ENCODE measurements at places on chromosomes 3 and 15.

DNA sequence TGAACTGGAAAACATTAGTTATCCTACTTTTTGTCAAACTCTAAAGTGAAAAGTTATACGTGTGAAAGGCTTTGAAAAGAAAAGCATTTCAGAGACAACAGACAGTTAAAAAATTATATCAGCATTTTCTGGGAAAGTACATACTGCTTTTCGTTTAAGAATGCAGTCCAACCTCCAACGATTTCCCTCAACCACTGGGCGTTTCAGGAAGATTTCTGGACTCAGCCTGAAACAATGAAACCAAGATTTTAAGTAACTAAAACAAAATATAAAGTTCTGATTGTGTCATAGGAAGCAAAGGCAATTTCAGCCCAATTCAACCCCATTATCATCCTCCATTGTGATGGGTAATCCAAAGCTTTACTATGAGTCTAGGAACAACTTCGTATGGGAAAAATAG lies 110.7 kb downstream of the PLD1 start:
- H3K36me3 ChIP-seq: no peaks in the 10 kb centered on the region
- no peak for DNase-seq
- H3K27ac ChIP-seq: no peak overlapping the region
- H3K4me1 ChIP-seq: no peaks in the 10 kb centered on the region
- H3K27me3 ChIP-seq: peaks cover 22% of the 10 kb centered on the region

- H3K27ac ChIP-seq: no peak overlapping the region
- no peak overlapping the region for H3K4me3 ChIP-seq
- peaks cover 8% of the 10 kb centered on the region for H3K36me3 ChIP-seq
- H3K27me3 ChIP-seq: no peaks in the 10 kb centered on the region
- peaks cover under 1% of the 10 kb centered on the region for H3K4me1 ChIP-seq
These were observed 262.8 kb downstream of the SLCO3A1 start for GRCh38 chr15:92116330-92116729.

DNA sequence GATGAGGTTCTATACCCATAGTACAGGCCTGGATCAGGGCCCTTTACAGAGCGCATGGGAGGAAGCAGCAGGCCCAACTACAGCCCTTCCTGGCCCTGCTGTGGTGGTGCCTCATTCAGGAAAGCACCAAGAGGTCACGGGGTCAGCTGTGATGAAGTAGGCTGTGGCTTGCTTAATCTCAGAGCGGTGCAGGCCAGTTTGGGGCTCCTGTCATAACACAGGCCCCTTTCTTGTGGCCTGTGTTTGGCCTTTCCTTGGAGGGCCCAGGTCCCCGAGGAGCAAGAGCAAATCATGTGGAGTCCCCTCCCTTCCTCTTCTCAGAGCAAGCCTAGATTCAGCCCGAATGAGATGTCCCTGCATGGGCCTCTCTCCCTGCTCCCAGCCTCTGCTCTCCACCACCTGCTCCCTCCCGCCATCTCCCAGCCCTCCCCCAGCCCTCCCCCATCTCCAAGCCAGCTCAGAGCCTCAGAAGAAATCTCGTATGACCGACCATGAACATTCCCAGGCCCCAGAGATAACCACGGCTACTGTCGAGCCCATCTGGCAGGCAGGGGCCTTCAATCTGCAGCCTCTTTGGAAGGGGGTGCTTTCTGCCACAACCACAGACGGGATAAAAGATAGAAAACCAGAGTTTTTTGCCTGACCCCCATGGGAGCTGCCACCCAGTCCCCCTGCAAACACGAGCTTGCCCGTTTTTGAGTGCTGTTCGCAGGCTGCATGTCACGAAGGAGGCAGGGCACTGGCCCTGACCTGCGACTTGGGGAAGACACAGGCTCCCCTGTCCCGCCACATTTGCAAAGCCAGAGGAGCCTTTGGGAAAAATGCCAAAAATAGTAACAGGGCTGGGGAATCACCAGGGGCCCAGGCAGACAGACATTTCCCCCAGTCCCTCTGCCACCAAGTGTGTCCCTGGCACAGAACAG lies 32.3 kb upstream of the DUSP7 start:
- H3K36me3 ChIP-seq: no peaks in the 10 kb centered on the region
- peaks cover 23% of the 10 kb centered on the region for H3K4me1 ChIP-seq
- H3K27ac ChIP-seq: no peak overlapping the region
- H3K27me3 ChIP-seq: no peaks in the 10 kb centered on the region
- H3K4me3 ChIP-seq: no peak overlapping the region

GRCh38 chr3:119541547-119541946 lies 17.9 kb downstream of the CD80 start:
- no peak overlapping the region for H3K4me3 ChIP-seq
- no peak overlapping the region for H3K27ac ChIP-seq
- H3K36me3 ChIP-seq: peaks cover 80% of the 10 kb centered on the region
- H3K27me3 ChIP-seq: no peaks in the 10 kb centered on the region

GRCh38 chr3:13042715-13043271 lies 30.4 kb downstream of the IQSEC1 start:
- peaks cover 13% of the 10 kb centered on the region for H3K4me1 ChIP-seq
- H3K27me3 ChIP-seq: peaks cover 4% of the 10 kb centered on the region
- no peak for DNase-seq
